Activated T-helper 1 cell treated with anti-CD3 and anti-CD28 coated beads, Interleukin-2, amount 50 U/mL, for 16 hours (primary cell): ENCODE measurements at places on chromosomes 1 and 21.

- DNase-seq: no peak
Observed at GRCh38 chr1:205950280-205950679, 7.0 kb upstream of the SLC26A9 start.

- DNase-seq: no peak
Observed at GRCh38 chr1:6625584-6626149, 999 bp downstream of the THAP3 start.

DNA sequence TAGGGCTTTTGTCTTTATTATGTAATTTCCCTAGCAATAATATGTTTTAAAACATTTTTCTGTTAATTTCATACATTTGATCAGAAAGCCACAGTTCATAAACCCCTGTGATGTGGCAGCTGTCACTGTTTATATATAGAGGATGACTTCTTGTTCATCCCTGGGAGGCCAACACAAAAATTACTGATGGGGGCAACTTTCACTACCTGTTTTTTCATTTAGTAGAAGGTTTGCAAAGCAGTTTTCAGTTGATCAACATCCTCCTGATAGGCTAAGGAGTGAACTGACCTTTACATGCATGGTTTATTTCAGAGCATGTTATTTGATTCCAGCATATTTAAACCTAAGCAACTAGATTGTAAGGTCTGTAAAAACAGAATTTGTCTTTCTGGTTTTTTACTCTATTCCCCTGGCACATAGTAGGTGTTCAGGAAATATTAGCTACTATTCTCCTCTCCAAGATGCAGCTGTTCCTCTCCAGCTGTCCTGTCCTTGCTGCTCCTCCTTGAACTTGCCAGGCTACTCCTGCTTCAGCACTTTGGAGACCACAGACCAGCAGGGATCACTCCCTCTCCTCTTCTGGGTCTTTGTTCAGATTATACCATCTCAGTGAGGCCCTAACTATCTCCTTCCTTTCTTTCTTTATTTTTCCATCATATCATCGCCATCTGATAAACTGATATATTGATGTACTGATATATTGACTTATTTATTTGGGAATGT is 54.7 kb downstream of the ROR1 start:
- no peak for DNase-seq

DNA sequence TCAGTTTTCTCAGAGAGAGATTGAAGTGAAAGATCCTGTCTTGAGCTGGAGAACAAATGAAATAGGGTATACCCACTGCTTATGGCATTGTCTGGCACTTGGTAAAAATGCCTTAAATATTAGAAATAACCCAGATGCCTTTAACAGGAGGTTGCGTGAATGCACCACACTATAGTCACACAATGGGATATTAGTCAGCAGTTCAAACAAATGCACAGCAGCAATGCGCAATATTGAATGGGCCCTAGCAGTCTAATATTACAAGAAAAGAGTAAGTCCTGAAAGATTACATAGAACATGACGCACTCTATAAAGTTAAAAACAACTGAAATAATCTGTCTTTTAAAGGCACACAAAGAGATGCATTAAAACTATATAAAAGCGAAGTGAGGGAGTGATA is 161.1 kb downstream of the EDEM3 start:
- DNase-seq: no peak

GRCh38 chr1:219371471-219371870 is 197.8 kb downstream of the LYPLAL1 start:
- no peak for DNase-seq

- DNase-seq: no peak
Observed at GRCh38 chr1:193448682-193449461, 262.5 kb upstream of the B3GALT2 start.
